ENCODE measurements at places on chromosomes 5 and 9. TPM values are rescaled to one million over a fixed set of nuclear protein-coding genes. Genes with fewer than 3 reads are reported as not detected.

SLC22A4 gene
- 7.3 TPM for total RNA-seq

PAEP gene
- total RNA-seq = not detected

DNA sequence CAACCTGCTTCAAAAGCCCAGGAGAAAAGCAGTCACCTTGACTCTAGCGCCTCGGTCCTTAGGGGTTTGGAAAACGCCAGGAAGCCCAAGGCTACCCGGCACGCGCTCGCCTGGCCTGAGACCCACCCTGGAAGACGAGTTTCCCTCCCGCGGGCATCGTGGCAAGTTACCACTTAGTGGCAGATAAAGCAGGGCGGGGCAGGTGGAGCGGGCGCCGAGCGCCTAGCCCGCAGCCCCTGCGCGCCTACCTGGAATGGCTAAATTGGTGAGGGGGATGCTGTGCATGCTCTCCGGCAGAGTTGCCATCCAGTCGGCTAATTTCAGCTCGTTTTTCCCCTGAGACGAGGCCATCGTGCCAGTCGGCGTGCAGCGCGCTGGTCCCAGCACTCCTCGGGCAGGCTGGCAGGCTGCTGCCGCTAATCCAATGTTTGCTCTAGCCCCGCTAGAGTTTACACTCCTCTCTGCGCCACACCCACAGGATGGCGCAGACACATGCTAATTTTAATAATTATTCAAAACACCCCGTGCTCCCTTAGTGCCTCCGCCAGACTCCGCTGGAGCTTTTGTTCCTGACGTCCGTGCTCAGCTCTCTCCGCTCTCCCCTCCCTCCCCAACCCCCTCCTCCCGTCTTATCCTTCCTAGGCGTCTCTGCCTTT, at the start of gene PLCXD3:
Gene PLCXD3, minus strand, starts transcription at position 426 of the 656 bp plus-strand sequence. Its CDS starts 75 bp downstream, at position 351.
- DNase-seq = peak; percentile 18

GRCh38 chr5:68047035-68047434, 168.5 kb upstream of the PIK3R1 start:
- no peak for DNase-seq

SMIM33 gene
- total RNA-seq = 3.7 TPM

DNA sequence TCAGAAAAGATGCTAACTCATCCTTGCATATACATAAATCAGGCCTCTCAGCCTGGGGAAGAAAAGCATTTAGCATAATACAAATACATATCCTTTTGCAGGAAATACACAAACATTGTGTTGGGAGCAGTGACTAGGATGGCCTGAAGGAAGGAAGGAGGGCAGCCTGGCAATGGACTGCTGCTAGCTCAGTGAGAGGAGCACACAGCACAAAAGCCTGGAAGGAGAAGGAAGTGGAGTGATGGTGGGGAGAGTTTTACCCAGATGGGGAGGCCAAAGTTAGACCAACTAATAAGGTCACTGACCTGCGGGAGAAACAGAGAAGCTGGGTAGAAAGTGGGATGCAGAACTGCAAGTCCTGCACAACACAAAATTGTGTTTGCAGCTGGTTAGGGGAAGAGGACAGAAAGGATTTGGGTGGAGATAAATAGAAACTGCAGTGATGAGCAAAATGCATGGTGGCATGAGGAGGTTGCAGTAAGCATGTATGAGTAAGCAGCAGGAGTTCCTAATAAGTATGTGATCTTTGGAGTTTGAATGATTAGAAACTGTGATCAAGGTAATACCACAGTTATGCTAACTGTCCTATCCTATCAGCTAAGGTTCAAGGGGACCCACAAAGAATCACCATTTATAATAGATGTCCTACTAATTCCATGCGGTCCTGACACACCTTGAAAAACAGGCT, 39.5 kb downstream of the SEMA6A start:
- DNase-seq = no peak

DNA sequence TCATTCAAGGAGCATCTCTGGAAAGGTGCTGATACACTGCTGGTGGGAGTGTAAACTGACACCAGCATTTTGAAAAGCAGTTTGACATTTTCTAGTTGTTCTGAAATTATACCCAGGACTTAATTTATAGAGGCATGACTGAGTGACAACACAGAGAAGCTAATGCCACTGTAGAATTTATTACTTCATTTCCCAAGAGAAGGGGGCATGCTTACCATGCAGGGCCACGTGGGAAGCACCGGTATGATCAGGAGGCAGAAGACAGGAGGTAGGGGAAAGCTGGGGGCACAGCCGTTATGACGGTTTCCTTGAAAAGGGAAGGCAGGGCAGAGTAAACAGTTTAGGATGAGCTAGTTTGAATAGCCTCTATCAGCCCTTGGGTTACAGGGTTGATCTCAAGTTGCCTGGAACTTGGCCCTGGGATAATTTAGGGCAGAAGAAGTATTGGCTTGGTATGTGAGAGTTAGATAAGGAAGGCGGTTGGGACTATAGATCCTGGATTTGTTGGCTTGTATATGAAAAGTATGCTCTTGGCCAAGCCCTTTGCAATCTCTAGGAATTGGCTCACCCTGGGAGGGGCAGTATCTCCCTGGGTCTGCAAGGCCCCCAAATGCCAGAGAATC, 305.7 kb downstream of the ENC1 start:
- DNase-seq = no peak

- no peak for DNase-seq
Observed at GRCh38 chr5:141182248-141182647, at the start of gene PCDHB16. Gene PCDHB16 (plus strand): TSS chr5:141182387. CDS start chr5:141182560, 173 bp downstream.

AMBP gene
- total RNA-seq = 0.64 TPM
